ENCODE measurements at places on chromosomes 5 and 9.
A peak's percentile ranks its signal among the peaks of the same experiment; 100 is the strongest.

- no peak for DNase-seq
Observed at GRCh38 chr5:59840200-59840601, 53.3 kb downstream of the PDE4D start.

DNA sequence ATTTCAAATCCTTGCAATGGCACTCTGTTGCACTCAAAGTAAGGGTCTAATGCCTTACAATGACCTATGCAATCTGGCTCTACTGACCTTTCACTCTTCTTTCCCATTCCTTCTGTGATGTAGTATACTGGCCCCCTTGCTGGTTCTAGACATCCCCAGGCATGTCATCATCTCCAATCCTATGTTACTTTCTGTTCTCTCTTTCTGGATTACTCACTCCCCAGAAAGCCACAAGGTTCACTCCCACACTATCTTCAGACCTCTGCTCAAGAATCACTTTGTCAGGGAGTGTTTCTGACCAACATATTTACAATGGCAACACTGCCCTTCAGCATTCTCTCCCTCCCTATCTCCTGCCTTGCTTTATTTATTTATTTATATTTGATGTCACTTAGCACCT is 802.2 kb upstream of the WWC1 start:
- DNase-seq: no peak

- no peak for DNase-seq
Observed at GRCh38 chr5:67146574-67146973, 50.0 kb downstream of the CD180 start.

DNA sequence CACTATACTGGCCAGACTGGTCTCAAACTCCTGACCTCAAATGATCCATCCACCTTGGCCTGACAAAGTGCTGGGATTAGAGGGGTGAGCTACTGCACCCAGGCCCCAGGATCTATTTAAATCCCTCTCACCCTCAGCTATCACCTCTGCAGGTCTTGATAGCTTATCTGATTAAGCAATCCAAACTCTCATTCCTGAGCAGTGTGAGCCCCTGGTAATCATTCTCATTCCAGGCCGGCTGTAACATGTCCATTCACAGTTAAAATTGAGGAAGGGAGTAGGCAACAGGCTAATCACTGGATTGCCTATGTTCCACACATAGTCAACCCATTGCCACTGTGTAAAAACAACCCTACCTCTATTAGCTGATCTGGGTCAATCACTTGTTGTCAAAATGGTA is 111.1 kb downstream of the AGTPBP1 start:
- DNase-seq: no peak

DNA sequence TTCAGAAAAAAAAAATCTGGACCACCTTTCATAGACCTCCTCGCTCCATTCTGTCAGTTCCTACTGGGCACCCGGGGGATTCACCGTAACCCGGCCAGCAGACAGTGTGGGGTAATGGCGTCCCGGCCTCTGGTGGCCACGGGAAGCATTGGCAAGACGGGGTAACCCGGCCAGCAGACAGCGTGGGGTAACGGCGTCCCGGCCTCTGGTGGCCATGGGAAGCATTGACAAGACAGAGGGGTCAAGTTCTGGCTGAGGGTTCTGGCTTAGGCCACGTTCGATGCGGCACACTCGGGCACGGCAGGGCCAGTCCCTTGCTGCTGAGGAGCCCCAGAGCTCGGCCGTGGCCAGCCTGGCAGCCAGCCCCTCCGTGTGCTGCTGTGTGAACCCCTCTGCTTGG is 116.2 kb upstream of the RAPGEF1 start:
- DNase-seq: no peak

- DNase-seq: no peak
Observed at GRCh38 chr5:140251527-140251973, 51.4 kb downstream of the PFDN1 start.

- no peak for DNase-seq
Observed at GRCh38 chr5:134794819-134795218, 36.2 kb downstream of the DDX46 start.

- no peak for DNase-seq
Observed at GRCh38 chr5:128522336-128522735, 15.7 kb downstream of the FBN2 start.

DNA sequence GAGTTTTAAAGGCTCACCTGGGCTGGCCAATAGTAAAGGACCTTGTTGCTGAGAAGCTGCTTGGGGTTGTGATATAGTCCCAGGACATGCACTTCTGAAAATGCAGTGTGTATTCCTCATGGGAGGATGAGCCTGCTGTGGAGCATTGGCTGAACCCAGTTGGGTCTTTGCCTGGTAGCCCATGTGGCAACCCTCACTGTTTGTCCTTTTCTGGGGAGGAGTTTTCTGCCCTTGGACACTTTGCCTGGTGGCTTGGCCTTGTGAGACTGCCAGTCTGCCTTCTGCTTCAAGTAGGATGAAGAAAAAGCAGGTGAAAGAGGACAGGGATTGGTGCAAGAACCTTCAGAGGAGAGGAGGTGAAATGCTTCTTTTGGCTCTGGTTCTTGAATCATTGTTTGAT is 4.0 kb downstream of the TENT4A start:
- peak; percentile 17 for DNase-seq

DNA sequence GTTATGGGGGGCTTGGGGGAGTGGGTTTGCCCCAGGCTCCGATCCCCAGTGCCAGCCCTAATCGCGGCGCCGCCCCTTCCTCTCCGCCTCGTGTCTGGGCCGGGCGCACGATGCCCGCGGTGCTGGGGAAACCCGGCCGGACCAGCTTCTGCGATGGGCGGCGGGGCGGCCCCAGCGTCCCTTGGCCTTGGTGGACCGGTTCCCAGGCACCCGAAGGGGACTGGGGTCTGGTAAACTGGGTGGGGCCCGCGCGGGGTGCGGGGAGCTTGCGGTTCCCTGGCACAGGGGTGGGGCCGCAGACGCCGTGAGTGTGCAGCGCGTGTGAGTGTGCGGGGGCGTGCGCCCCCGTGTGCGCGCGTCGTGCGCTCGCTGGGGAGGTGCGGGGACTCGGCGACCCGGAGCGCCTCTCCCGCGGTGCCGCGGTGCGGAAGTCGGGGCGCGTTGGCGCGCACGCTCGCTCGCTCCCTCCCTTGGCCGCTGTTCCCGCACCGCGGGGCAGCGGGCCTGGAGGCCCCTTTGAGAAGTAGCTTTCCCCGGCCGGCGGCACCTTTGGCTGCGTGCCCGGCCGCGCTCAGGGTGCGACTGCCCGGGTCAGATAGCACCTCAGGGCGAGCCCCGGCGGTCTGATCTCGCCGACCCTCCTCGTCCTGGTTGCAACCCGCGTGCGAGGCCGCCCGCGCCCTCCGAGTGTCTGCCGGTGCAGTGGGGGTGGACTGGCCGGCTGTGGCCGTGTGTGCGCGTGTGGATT is 568 bp downstream of the MACIR start:
- peak; percentile 75 for DNase-seq

GRCh38 chr5:8870349-8870958 is 675.4 kb downstream of the SEMA5A start:
- no peak for DNase-seq

DNA sequence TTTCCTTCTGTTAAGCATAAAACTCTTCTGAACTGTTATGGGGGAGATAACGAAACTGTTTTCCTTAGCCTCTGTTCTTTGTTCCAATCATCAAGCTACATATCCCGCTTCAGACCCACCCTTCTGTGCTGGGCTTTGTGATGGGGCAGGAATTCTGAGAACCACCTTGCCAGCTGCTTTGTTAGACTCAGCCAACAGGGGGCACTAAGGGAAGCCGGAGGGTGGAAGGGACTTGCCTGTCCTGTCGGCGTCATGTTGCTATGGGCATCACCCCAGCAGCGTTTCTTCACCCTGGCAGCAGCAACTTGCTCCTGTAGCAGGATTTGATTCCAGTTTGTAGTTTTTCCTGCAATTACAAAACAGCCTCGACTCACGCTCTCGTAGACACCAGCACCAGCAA is 169.1 kb downstream of the CAAP1 start:
- no peak for DNase-seq

DNA sequence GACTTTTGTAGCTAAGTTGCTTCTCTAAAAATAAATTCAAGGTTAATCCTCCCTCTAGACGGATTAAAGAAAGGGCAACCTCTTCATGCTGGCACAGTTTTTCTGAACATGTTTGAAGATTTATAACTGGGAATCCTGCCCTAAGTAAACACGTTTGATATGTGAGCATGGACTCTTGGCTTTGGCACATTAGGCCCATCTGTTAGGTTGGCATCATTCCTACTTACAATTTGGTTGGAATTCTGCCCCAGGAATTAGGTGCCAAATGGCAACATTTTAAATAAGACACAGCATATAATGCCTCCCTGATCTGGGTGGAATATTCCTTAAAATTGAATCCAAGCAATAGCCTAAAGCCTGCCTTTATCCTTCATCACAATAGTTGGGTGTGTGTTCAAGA is 372.3 kb upstream of the CDH18 start:
- DNase-seq: no peak

GRCh38 chr5:135349451-135349850 is 49.6 kb downstream of the MACROH2A1 start:
- no peak for DNase-seq

DNA sequence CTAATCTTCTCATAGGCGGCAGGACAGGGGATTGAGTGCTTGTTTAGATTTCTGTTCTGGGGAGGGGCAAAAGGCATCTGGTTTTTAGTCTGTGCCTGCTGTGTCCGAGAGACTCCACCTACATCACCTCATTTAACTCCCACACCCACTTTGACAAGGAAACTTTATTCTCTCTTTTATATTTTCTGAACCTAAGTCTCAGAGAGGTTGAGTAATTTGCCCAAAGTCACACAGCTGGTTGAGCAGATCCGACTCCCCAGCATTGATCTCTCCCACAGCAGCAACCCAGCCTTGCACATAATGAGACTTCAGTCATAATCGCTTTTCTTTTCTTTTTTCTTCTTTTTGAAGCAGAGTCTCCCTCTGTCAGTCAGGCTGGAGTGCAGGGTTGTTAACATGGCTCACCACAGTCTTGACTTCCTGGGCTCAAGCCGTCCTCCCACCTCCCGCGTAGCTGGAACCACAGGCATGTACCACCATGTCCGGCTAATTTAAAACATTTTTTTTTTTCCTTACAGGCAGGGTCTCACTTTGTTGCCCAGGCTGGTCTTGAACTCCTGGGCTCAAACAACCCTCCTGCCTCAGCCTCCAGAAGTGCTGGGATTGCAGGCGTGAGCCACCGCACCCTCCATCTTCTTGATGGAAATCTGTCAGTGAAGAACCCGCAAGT is 36.5 kb upstream of the ANKRD33B start:
- no peak for DNase-seq

GRCh38 chr5:1834721-1835429 is 33.7 kb downstream of the NDUFS6 start:
- DNase-seq: no peak

DNA sequence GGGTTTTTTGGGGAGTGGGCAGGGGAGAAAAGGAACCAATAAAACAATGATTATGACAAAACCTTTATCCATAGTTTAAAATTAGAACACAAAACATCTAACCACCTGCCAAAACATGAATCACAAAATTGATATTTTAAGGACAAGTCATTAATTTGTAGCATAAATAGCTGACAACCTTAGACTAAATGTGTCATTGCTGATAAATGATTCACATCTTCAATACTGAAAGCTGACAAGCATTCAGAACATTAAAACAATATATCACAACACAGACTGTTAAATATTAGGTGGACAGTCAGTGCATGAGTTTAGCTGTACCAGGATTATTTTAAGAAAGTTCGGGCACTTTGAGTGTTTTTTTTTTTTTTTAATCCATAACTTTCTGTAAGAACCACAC is 71.5 kb downstream of the NR3C1 start:
- DNase-seq: no peak

DNA sequence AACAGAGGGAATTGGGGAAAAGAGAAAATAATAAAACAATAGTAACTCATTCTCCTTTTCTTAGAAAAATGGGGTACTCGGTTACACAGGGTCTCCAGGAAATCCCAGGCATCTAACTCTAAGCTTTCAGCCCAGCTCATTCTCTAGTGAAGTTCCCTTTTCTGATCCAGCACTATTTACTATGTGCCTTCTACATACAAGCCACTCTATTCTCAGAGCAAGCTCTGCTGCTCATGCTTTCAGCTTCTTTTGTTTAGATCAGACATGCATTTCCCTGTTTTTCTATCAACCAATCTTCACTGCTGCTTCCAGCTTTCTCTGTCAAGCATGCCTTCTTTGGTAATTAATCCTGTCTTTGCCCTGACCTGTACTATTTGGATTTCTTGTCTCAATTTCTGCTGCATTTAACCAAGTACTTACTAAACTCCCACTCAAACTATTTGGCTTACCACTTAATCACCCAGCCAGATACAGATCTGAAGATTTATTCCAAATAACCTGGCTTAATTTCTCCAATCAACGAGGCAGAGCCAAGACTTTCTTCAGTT is 25.3 kb downstream of the OSMR start:
- DNase-seq: no peak

GRCh38 chr5:65305913-65306312 is 175.8 kb downstream of the ADAMTS6 start:
- no peak for DNase-seq

DNA sequence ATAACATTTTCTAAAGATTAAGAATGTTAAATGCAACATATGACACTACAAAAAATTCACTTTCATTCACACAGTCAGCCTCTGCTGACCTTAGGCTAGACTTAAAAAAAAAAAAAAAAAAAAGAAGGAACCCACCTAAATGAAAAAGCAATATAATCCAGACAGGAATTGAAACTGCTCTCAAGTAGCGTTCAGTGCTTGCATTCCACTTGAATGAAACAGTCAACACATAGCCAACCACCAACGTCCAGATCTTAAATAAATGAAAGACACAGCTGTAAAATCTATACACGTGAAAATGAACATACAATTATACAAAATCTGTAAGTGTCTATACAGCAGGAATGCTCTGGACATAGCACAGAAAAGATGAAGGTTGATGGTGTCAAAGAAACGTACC is 11.4 kb downstream of the TMEM245 start:
- DNase-seq: no peak

GRCh38 chr5:87300176-87300575 is 32.5 kb downstream of the RASA1 start:
- DNase-seq: no peak

DNA sequence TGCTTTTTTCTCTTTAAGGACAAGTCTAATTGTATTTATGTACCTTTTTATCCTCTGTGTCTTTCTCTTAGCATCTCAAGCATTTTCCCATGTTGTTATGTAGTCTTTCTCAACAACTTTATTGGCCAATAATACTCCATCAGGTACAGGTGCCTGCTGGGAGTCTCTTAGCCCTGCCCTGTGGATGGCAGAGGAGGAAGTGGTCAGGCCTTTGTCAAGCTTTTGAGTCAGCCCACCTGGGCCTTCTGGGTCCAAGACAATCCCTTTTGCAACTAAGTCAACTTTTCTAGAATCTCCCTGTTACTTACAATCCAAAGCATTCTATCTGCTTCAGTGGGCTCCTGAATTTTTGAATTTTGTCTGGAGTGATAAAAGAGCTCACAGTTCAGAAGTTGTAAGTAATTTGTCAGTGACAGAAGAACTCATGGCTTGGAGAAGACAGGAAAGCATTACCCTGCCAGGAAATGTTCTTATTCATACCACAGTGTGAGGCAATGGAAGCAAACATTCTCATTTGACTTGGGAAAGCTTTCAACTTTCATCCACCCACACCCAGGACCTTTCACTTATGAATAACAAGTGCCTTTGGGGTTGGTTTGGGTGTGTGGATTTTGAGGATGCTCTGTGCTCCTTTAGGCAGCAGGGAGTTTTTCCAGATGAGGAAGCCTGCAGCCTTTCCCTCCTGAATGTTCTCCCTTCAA is 200.0 kb upstream of the S1PR3 start:
- no peak for DNase-seq

- DNase-seq: no peak
Observed at GRCh38 chr9:90088434-90088833, 483.6 kb downstream of the GADD45G start.
